ENCODE measurements at places on chromosomes 1 and 21.
A peak's percentile ranks its signal among the peaks of the same experiment; 100 is the strongest.

DNA sequence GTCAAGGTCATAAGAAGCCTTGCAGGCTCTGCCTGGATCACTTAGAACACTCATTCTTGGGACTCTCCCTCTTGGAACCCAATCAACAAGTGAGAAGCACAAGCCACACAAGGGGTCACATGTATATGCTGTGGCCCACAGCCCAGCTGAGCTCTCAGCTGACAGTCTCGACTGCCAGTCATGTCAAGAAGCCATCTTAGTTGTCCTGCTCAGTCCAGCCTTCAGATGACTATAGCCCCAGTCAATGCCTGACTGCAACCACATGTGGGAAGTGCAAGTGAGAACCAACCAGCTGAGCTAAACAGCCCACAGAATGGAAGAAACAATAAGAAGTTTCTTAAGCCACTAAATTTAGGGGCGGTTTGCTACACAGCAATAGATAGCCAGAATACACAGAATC is 356.0 kb downstream of the KCNH1 start:
- DNase-seq, result no peak

- DNase-seq, result no peak
Measured at GRCh38 chr1:182061594-182061993, at the start of gene ZNF648. Gene ZNF648 (minus strand): TSS chr1:182061712. CDS start chr1:182058010, 3,702 bp downstream.

DNA sequence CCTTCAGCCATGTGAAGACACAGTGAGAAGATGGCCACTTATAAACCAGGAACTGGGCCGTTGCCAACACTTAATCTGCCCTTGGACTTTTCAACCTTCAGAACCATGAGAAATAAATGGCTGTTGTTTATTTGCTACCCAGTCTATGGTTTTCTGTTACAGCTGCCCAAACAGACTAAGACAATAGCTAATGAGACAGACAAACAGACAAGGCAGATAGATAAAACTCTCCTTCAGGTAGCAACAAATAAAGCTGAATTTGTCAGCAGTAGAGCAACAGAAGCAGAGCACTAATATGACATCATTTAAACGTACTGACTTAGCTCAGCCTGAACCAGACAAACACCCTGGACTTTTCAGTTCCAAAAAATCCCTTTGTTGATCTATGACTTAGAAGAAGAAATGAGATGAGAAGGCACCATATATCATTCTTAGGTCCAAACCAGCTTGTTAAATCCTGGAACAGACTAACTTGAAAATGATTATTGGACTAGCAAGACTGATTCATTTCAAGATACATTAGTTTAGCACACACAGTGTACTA is 27.0 kb downstream of the ZZZ3 start:
- no peak for DNase-seq

- DNase-seq, result no peak
Measured at GRCh38 chr1:181656491-181656890, 173.2 kb downstream of the CACNA1E start.

DNA sequence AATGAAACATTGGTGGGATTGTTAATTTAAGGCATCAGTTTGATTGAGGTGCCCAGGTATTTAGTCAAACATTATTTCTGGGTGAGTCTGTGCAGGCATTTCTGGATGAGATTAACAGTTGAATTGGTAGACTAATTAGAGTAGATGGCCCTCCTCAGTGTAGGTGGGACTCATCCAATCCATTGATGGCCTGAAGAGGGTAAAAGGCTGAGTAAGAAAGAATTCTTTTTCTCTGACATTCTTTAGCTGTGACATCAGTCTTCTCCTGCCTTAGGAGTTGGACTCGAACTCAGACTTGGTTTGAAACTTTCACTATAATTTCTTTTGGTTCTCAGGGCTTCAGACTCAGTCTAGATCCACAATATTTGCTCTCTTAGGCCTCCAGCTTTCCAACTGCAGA is 59.6 kb upstream of the ADAMTS5 start:
- DNase-seq, result no peak

DNA sequence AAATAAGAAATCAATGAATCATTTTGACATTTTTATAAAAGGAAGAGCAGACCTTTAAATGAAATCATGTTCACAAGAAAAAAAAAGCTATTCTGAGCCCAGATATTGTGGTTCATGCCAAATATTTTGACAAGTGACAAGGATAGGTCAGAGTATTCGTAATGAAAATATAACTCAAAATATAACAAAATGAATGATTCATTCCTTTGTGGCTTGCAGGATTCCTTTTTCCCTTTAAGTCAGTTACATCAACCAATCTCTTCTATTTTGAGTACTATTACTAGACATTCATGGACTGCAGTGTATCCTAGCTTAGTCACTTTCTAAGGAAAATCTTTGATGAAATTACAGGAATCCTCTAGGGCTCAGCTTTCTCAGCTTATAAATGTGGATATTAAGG is 188.7 kb downstream of the COL11A1 start:
- DNase-seq, result no peak

DNA sequence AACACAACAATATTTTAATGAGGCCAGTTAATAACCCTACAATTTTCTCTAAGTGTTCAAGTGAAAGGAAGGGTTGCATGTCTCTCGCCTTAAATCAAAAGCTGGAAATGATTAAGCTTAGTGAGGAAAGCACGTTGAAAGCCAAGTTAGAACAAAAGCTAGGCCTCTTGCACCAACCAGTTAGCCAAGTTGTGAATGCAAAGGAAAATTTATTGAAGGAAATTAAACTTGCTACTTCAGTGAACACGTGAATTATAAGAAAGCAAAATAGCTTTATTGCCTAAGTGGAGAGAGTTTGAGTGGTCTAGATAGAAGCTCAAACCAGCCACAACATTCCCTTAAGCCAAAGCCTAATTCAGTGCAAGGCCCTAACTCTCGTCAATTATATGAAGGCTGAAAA is 135.6 kb downstream of the DUSP10 start:
- DNase-seq, result no peak

- no peak for DNase-seq
Measured at GRCh38 chr1:228957535-228957934, 222.3 kb downstream of the RHOU start.

- DNase-seq, result no peak
Measured at GRCh38 chr1:60101516-60101915, 27.9 kb upstream of the C1orf87 start.

- DNase-seq, result no peak
Measured at GRCh38 chr1:232306269-232306961, 323.5 kb downstream of the SIPA1L2 start.

GRCh38 chr1:168842916-168843315 is 113.9 kb upstream of the DPT start:
- no peak for DNase-seq

DNA sequence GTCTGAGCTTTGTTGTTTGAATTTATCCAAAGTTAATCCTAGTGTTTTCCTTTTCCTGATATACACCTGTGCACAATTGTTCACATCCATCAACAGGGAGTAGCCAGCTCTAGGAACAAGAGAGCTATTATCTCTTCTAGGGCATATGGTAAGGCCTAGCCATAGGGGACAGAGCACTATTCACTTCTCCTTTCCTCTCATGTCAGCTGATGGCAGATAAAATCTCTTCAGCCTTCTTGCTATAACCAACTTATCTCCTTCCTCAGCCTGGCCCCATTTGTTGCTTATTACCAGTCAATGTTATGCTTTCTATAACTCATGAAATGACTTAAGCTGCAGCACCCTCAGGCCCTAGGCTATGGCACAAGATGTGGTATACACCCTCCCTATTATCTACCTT is 38.9 kb downstream of the PATJ start:
- DNase-seq, result peak; percentile 48

- no peak for DNase-seq
Measured at GRCh38 chr1:231460614-231461013, 38.5 kb upstream of the EGLN1 start.

- no peak for DNase-seq
Measured at GRCh38 chr1:74160046-74160445, 37.9 kb downstream of the LRRIQ3 start.

- no peak for DNase-seq
Measured at GRCh38 chr21:35006248-35006647, 42.9 kb downstream of the RUNX1 start.

DNA sequence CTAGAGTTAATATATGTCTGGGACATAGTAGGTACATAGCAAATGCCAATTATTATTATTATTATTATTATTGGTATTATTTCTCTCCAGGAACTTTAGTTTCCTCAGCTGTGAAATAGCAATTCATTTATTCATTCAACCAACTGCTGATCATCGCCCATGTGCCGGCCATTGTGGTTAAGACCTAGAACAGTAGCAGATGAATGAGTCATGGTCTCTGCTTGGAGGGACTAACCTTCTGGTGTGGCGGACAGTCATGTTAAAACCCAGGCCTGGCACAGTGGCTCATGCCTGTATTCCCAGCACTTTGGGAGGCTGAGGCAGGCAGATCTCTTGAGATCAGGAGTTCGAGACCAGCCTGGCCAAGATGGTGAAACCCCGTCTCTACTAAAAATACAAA is 23.8 kb upstream of the LDLRAP1 start:
- peak; percentile 42 for DNase-seq

- DNase-seq, result no peak
Measured at GRCh38 chr1:115466433-115466832, 128.4 kb upstream of the NGF start.

GRCh38 chr1:187854457-187854856 is 1025.7 kb downstream of the PLA2G4A start:
- no peak for DNase-seq

DNA sequence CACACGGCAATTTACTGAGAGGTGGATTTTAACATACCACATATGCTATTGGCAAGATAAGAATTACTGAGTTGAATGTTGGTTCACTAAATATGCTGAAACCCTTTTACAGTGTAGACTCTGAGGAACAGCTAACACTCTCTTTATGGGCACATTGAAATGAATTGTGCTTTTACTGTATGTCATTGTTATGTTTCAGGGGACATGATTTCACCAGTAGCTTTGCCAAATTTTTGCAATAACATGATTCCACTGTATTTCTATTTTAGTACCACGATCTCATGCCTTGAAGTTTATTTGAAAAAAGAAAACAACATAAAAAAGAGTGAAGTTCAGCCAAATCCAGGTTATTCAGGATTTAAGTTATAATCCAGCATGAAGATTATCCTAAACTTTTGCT is 188.5 kb downstream of the HLX start:
- no peak for DNase-seq

DNA sequence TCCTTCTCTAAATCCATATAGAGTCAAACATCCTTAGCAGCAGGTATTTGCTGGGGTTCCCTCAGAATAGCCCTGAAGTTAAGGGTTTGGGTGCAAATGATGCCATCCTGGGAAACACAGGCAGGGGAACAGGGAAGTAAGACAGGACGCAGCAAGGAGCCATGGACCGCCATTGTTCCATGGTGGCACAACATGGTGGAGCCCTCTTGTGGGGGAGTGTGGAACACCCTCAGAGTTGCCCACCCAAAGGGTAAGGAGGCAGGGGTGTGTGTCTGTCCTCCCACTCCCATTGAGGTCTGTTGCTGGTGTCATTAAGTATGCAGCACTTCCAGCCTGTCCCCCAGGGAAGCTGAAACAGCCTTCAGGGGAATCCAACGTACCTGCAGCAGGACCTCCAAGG is 20.4 kb upstream of the RCAN1 start:
- no peak for DNase-seq

GRCh38 chr1:232044728-232045127 is 418.1 kb downstream of the DISC1 start:
- no peak for DNase-seq

DNA sequence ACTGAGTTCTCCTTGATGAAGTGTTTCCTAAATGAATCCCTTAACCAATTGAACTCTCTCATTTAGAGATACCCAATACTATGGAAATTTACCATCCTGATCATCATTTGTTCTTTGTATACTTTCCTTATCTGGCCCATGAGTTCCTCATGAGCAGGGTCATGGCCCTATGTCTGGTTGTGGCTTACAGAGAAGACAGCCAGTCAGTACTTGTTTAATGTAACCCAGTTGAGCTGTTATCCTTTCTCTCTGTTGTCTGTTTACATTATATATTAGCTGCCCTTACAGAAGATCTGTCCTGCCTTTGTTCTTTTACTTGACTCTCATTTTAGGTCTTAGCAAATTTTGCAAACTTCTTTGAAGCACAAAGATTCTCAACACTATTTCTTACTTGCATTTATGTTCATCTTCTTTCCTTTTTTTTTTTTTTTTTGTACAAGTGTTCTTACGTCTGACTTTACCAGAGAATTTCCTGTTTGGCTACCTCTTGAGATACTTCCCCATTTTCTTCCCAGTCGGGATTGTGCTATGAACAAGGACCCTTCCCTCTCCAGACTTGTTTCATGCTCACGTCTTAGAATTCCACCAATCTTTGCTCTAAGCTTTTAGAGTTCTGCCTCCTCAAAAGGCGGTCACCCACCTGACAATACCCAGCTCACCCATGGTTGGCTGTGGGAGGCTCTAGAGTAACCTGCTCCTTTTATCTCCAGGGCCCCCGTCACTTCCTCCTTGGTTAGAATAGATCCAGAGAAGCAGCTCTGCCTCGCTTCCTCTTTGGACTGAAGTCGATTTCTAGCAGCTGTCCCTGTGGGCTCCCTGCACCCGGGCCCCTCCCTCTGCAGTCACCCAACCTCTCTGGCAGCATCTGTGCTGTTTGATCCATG is 53.6 kb upstream of the RUNX1 start:
- no peak for DNase-seq

GRCh38 chr21:45827881-45828579 is 153.5 kb upstream of the COL6A1 start:
- DNase-seq, result no peak

DNA sequence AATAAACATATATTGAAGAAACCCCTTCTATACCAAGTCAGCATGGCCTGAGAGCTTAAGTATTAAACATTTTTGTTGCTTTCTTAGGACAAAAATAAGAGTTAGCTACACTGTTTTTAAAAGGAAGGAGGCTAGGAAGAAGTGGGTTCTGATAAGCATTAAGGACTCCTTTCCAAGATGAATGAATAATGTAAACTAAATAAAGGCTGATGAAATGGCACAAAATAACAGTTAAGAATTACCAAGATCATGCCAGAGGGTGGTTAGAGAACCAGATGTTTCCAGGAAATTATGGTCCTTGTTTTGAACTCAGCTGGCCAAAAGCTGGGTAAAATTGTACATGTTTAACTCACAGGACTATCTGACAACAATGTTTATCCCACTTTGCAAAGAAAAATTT is 114.1 kb upstream of the ETS2 start:
- DNase-seq, result no peak

GRCh38 chr1:48013270-48013669 is 16.1 kb upstream of the TRABD2B start:
- no peak for DNase-seq

GRCh38 chr1:58748666-58749065 is 35.2 kb downstream of the JUN start:
- DNase-seq, result no peak

GRCh38 chr21:35048706-35049617 is at the start of gene RUNX1:
Gene RUNX1 (minus strand): TSS chr21:35049302.
- DNase-seq, result peak; percentile 98

DNA sequence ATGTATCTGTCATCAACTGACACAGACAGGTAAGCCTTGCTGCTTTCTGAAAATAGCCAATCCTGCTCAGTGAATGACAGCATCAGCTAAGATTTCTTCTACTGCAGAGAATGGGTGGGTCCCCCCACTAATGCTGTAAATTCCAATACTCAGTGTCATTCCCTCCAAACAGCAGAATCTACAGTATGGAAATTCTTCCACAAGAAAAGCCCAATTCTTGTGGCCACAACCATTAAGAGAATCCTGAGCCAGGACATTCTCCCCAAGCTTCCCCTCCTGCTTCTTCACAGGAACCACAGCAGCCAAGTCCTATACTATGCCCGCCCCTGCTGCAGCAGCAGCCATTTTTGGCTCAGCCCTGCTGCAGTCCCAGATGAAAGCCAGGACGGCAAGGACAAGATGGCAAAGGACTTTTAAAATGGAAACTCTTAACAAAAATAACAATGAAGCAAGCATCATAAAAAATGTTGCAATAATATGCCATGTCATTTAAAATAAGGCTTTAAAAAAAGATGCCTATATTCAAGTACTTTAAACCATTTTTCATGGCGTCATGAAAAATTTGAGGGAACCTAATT is 26.8 kb downstream of the EIF4G3 start:
- peak; percentile 69 for DNase-seq

Data from SW480 (cell line).